ENCODE measurements at places on chromosomes 11 and 22.

GRCh38 chr22:36252754-36253522, at the start of gene APOL1:
Gene APOL1, plus strand, starts transcription at chr22:36253133. Its CDS starts 1,823 bp downstream, at chr22:36254956.
- DNase-seq, result no peak

DNA sequence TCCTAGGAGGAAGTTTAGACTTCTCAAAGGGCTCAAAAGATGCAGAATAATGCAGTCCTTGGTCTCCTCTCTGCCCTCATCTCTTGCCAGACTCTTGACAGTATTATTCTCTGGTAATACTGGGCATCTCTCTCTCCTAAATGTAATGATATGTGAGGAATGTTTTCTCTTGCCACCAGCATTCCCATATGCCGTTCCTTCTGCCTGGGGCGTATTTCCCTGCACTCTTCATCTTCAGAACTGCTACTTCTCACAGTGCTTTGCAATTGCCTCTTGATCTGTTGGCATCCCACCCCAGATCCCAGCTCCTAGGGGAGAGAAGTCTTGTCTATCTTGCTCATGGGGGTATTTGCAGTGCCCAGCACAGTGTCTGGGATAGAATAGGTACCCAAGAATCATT, 107.4 kb downstream of the RASSF10 start:
- no peak for DNase-seq

- no peak for DNase-seq
These were observed 116.4 kb upstream of the CRYBB3 start for GRCh38 chr22:25083056-25083806.

DNA sequence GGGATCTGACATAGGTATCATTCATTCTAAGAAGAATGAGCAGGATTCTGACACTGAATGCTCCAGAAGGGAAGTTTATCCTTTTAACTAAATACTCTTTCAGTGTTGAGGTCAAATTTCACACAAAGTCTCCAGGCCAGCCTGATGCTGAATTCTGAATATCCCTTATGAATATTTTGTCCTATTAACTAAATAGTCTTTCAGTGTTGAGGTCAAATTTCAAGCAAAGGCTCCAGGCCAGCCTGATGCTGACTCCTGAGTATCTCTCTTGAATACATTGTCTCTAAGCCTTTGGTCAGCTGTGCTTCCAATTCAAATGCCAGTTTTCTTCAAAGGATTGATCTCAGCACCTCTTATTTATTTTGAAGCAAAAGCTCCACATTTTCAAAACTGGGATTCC, 676.8 kb downstream of the NTM start:
- DNase-seq, result no peak

DNA sequence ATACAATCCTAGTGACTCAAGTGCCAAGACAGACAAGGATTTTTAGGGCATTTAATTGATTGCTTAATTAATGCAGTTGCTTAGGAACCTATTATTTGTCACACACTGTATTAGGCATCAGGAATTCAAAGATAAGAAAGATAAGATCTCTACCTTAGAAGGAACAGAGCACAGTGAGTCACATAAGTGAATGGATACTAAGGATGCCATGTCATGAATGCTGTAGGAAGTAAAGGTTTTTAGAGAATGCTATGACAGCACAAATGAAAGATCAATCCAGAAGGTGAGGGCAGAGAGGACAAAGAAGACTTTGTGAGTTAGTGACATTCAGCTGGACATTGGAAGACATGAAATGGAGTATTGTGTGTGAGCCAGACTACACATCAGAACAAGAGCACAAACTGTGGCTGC, 147.9 kb upstream of the DDI1 start:
- DNase-seq, result no peak

- no peak for DNase-seq
These were observed 47.3 kb downstream of the GRAMD1B start for GRCh38 chr11:123477205-123477907.

GRCh38 chr22:48795664-48796063, 1032.0 kb downstream of the BRD1 start:
- DNase-seq, result no peak

DNA sequence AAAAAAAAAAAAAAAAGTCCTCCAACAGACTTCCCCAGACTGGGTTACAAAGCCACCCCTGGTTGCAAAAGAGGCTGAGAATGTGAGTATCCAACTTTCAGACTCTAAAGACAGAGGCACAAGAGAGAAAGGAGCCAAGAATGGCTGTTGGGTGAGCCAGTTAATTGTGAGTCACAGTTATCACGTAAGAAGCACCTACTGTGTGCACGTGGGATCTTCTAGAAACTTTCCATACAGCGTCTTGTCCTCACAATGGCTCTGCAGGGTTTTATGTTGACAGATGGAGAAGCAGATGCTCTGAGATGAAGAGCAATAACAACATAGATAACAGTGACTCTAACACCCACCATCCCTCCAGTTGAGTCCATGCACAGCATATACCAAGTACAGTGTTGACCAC, 41.0 kb downstream of the CD82 start:
- no peak for DNase-seq

- no peak for DNase-seq
These were observed 31.3 kb downstream of the CEP57 start for GRCh38 chr11:95821640-95822039.

DNA sequence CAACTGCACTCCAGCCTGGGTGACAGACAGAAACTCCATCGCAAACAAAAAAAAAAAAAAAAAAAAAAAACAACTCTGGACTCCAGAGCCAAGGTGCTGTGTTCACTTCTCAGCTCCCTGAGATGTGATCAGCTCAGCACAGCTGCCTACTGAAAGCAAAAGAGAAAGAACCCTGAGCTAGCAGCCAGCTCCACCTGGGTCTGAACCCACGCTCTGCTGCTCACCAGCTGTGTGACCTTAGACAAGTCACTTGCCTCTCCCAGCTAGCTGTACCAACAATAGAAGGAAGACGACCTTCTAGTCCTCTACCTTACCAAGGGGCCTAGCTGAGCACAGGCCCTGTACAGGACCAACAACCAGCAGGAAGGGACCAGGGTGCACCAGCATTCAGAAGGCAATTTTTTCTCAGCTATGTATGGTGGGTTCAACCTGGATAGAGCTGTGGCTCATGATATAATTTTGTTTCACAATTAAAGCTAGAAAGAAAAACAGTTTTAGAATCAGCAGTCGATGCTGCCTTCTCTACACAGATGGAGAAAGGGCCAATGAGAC, 3.8 kb downstream of the DGCR2 start:
- no peak for DNase-seq

DNA sequence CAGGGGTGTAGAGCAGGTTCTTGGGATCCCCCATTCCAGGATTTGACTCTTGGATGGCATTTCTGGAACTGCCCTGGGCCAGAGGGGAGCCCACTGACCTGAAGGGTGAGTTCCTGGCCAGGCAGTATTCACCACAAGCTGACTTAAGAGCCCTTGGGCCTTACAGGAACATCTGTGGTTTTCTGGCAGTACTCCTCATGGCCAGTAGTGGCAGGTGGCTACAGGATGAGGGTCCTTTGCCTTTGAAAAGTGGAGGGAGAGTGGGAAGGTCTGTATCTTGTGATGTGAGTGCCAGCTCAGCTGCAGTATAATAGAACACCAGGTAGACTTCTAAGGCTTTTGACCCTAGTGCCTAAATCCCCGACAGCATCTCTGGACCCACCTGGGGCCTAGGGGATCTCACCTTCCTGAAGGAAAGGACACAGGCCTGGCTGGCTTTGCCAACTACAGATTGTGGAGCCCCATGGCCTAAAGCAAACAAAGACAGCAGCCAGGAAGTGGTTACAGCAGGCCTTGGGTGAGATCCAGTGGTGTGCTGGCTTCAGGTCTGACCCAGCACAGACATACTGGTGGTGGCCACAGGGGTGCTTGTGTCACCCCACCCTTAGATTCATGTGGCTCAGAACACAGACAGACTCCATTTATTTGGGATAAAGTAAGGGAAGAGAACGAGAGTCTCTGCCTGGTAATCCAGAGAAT, 9.0 kb downstream of the OR51S1 start:
- no peak for DNase-seq

DNA sequence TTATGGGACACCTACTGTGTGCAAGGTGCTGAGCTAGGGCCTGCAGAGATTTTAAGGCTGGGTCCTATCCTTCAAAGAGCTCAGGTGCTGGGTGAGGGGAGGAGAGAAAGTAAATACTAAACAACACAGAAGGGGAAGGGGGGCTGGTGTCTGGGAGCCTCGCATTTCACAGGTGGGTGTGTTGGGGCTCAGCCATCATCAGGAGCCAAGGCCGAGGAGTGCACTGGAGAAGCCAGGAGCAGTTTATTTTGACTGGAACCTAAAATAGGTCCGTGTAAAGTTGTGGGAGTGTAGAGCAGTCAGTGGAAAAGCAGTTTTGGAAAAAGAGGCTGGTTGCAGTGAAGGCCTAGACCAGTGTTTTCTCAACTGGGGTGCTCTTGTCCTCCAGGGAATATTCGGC, 17.5 kb downstream of the NECTIN1 start:
- DNase-seq, result no peak

GRCh38 chr22:45972091-45972888, 4.7 kb downstream of the WNT7B start:
- no peak for DNase-seq

- DNase-seq, result no peak
These were observed 48.2 kb downstream of the CSF2RB start for GRCh38 chr22:36961626-36962025.

DNA sequence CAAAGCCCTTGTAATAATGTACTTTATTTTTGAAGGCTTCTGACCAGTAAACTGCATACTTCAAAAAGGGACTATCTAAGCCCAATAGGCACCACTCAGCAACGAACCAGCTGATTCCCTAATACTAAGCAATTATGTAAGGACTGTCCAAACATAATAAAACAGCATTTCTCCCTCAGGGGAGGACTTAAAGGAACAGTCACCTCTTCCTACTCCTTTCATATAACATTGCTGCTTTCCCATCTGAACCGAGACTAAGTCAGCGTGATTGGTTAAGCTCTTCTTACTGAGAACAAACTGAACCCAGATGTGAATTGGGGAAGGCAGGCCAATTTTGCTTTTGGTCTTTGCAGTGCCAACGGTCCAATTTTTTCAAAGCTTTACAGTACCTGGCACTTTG, 420.0 kb downstream of the METTL15 start:
- DNase-seq, result no peak

- DNase-seq, result no peak
These were observed 59.5 kb downstream of the FAM168A start for GRCh38 chr11:73538381-73538872.

- DNase-seq, result no peak
These were observed 11.9 kb downstream of the SNX19 start for GRCh38 chr11:130904380-130904779.

DNA sequence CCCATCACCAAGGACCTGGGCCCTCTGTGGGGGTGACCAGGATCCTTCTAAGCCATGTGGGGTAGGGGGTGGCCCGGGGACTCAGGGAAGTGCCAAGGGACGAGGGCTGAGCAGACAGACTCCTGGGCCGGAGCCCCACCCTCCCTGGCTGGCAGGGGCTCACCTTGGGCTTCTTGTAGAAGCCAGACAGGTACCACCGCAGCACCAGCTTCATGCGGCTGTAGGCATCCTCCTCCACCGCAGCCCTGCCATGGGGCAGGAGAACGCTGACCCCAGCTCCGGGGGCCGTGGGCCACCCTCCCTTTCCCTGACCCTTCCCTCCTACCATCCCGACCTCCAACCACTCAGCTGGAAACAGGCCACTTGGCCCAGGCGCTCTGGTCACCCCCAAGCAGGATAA, 45.9 kb upstream of the CARS1 start:
- no peak for DNase-seq

- DNase-seq, result no peak
These were observed 57.6 kb upstream of the FTH1 start for GRCh38 chr11:62024936-62025486.

GRCh38 chr22:31102441-31103081, 4.8 kb downstream of the SELENOM start:
- DNase-seq, result no peak

DNA sequence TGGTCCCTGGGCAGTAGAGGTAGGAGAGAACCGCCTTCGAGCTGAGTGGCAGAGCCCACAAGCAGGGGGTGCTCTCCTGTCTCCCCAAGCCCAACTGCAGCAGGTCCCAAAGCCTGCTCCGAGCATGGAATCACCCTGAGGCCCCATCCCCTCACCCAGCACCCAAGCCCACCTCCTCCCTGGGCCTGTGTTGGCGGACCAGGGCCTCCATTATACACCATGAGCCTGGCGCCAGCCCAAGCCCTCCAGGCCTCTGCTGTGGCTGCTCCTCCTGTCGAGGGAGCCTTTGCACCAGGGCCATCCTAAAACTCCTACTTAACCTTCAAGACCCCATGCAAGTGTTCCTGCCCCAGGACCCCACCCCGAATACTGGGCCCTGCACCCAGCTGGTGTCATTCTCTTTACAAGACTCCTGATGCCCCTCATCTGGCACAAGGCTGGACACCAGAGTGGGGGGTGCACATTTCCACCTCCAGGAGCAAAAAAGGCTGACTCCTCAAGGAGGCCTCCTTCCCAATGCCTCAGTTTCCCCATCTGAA, 16.6 kb downstream of the GP1BB start:
- no peak for DNase-seq

DNA sequence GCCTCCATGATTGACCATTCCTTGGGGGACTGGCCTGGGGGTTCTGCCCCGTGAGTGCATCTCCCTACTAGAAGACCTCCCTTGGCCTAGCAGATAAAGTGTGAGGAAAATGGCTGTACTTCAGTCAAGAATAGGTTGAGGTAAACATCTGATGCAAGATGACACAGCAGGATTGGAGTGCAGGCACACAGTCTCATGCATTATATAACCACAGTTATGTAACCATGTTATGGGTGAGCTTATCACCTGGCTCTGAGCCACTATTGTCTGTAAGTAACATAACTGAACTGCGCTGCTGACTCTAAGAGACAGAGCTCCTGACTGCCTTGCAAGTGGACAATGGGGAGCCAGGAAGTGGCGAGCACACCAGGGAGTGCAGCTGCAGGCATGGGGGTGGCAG, 378.7 kb upstream of the ANO5 start:
- no peak for DNase-seq

GRCh38 chr11:15602047-15602446, 487.3 kb downstream of the INSC start:
- DNase-seq, result no peak

DNA sequence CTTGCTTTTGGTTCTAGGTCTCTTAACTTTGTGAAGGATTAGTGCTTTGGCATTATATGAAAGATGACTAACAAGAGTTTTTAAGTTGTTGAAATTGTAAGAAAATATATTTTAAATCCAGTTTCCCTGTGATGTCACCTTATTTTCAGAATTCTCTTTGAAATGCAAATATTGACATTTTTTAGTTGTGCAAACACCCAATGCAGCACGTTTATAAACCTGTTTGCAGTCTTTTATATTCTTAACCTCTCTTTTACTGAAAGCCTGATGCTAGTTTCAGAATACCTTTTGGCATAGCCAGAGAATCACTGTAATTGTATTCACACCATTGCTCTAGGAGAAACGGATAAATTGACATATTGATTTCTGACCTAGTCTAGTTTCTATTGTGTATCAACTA, 42.8 kb upstream of the SLC37A2 start:
- no peak for DNase-seq

- DNase-seq, result no peak
These were observed 19.8 kb downstream of the DRD4 start for GRCh38 chr11:656866-657265.

- DNase-seq, result peak; percentile 24
These were observed 449.3 kb downstream of the OPCML start for GRCh38 chr11:133082841-133083488.

Measured in left renal pelvis (tissue), 4 donors.